ENCODE measurements at places on chromosomes 5 and 9.

GRCh38 chr9:124357721-124358361 is 57.4 kb downstream of the PSMB7 start:
- DNase-seq: no peak

DNA sequence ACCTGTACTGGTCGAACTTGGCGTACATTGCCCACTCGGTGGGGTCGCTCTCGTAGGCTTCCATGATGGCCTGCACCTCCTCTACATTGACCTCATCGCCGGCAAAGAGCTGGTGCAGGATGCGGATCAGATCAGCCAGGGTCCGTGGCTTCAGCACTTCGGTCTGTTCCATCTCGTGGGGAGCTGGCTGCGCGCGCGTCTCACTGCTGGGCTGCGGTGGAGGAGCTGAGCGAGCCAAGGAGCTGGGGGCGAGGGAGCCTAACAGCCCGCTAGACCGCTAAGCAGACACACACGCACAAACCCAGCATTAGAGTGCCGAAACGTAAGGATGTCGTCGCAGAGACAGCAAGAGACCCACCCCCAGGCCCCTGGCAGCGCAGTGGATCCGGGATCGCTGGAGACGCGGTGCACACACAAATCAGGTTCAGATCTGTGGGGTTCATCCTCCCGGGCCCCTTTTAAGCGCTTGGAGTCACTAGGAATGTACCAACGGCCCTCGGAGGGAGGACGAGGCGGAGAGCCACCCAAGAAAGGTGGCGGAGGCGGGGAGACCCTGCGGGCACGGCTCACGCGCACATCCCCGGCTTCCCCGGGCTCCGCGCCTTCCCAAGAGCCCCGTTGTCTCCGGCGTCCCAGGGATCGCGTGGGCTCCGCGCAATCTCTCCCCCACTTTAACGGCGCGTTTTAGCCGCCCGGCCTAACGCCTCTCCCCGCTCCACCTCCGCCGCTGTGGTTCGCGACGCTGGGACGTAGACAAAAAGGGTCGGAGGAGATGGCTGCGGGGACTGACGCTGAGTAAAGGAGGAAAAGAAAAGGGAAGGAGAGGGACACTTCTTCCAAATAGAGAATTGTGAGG is at the start of gene CDO1:
Gene CDO1, minus strand, starts transcription at position 434 of the 856 bp plus-strand sequence. Its CDS starts 262 bp downstream, at position 172.
- DNase-seq: peak; percentile 13

DNA sequence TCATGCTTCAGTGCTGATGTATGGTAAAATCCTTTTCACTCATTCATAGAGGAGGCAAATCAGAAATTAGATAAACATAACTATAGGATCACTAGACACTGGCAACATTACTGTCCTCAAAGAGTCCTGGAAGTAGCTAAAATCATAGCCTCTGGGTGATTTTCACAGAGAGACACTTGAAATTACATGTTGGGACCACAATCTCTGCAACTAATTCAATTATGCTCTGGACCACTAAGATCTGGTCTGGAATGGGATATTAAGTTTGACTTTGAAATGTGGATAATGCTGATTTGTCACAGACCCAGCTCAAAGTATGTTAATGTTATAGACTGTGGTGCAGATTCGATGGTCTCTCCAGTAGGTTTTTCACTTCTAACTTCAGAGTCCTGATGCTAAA is 214.6 kb upstream of the CCNH start:
- no peak for DNase-seq

GRCh38 chr5:148543727-148544126 is 110.6 kb downstream of the HTR4 start:
- no peak for DNase-seq

GRCh38 chr5:133888625-133888991 is 79.8 kb downstream of the C5orf15 start:
- DNase-seq: no peak

- DNase-seq: no peak
Observed at GRCh38 chr9:125681086-125681622, 25.9 kb downstream of the MAPKAP1 start.

DNA sequence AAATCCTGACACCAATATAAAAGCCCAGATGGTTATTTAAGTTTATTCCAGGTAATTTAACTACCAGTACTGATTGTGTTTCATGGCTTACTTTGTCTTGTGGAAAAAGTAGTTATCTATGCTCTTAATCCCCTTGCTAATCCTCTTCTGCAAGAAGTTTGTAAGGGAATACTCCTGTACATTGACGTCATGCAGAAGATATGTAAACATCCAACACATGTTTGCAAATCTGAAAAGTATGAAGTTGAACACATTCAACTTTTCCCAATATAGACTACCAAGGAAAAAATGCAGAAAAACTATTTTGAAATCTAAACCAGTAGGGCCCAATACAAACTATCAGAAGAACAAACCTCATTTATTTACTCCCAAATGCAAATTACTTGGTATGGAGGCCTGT is 56.3 kb upstream of the ELL2 start:
- no peak for DNase-seq

- DNase-seq: no peak
Observed at GRCh38 chr5:6483880-6484382, 35.3 kb downstream of the UBE2QL1 start.

DNA sequence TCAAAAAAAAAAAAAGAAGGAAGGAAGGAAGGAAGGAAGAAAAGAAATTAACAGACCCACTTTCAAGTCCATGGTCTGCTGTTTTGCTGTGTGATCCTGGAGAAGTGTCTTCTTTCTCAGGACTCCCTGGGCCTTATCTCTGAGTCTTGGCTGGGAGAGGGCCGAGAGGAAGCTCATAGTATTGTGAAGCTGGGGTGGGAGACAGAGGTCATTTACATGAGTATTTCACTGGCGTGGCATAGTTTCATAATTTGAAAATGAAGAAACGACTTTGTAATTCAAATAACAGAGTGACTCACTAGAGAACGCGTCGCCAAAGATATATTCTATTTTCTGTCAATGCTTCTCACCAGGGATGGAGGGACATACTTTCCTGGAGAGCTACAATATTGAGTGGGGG is 2.4 kb upstream of the C9orf50 start:
- no peak for DNase-seq

- DNase-seq: no peak
Observed at GRCh38 chr5:164680216-164680615, 1174.8 kb downstream of the MAT2B start.

DNA sequence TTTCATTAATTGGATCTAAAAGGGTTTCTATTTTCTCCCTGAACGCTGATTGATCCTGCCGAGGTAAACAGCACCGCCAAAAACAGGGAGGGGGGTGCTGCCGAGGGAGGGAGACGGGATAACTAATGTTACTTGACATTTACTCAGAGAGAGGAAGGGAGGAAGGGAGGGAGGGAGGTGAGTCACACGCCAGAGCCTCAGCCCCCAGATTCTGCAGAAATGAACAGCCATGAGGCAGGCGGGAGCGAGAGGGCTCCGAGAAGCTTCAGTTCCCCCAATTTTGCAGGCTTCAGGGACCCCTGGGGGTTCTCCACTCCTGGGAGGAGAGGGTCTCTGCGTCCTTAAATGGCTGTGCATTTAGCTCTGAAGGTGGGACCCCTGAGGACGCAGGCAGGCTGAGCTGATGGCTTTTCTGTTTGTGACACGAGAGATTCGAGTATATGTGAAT is 59.1 kb upstream of the IER5L start:
- DNase-seq: peak; percentile 67

DNA sequence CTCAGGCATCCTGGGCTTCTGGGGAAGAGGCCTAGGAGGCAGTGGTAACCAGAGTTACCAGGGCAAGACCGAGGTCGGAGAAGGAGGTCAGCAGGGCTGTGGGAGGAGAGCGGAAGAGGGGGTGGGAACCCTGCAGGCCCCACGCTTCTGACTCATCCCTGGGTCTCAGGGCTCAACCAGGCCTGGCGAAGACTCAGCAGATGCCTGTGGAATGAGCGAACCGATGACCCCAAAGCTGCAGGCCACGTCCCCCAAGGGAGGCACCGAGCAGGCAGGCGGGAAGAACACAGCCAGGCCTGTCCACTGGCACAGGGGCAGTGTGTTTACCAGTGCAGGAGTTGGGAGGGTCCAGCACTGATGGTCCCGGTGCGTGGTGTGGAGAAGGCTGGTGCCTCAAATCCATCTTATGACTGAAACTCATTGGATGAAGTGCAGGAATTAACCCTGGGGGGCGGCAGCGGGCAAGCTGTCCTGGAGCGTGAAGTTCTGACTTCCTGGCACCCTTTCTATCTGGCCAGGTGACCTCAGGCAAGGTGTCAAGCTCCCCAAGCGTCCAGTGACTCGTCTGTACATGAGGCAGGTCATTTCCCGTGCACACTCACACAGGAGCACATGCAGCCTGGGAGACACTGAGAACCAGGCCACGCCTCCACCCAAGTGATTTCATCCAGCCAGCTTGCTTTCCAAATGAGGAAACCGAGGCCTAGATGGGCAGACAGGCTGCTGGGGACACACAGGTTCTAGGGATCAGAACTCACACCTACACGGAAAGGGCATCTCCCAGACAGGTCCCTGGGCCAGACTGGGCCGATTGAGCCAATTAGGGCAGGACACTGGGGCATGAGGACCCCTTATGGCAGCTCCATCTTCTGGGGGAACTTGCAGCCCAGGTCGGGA is 69.1 kb downstream of the ADAMTS2 start:
- no peak for DNase-seq

GRCh38 chr9:114272739-114273431 is 50.0 kb upstream of the ORM1 start:
- DNase-seq: no peak

GRCh38 chr9:89354471-89354870 is 36.2 kb downstream of the SECISBP2 start:
- no peak for DNase-seq

- no peak for DNase-seq
Observed at GRCh38 chr5:136113606-136114005, 19.0 kb upstream of the SMAD5 start.

DNA sequence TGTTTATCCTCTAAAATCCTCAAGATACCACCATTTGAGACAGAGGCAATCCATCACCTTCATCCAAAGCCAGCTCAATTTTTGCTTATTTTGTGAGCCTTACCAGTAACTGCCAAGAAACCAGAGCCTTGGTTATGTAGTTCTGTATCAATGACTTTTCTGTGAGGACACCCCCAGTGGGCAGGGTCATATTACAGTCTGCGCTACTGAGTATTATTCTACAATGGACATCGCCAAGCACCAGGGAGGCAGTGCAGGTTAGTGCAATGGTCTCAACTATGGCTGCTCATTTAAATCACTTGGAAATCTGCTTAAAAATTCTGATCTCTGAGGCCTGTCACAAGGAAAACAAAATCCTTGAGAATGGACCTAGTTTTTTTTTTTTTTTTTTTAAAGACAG is 90.5 kb upstream of the NIPAL4 start:
- no peak for DNase-seq

- DNase-seq: no peak
Observed at GRCh38 chr5:133847886-133848285, 120.5 kb downstream of the C5orf15 start.

DNA sequence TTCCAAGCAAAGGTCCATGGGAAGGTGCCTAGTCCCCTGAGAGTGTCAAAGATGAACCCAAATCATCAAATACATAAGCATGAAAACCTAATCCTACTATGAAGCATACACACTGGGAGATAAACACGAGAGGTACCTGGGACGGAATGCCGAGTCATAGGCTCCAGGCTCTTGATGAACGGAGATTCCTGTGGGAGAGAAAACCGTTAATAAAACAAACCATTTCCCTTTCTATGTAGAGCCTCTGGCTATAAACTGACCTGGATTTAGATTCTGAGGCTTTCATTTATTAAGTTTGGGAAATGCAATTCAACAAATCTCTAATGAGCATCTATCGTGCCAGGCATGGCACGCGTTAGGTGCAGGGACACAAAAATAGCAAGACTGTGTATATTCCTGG is 206.4 kb upstream of the IL12B start:
- DNase-seq: no peak

DNA sequence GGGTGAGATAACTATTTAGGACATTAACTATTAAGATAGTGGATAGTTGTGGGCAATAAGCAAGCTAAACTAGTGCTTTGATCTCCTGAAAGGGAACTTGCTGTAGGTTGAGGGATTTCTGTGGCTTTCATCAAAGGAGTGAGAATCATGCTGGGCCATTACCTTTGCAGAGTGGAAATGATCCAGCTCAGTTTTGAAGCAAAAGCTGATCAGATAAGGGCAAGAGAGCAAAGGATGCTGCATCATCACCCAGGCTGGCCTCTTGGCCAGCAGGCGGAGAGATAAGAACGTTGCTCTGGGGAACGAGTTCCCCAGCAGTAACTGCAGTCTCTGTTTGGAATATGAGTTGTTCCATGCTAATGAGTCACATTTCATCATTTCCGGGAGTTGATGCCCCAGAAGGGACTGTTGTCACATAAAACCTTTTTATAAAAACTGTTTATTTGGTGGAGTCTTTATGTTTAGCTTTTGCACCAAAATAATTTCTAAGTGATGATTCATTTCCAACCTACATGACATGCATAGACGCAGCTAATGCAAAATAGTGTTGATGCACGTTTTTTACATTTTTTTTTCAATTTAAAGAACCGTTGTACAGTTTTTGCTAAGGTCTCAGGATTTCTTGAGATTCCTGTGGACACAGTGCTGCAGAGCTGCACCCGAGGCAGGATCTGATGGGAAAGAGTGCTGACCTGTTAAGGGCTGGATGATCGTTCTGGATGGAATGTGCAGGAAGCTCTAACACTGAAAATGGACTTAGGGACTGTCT is 99.3 kb downstream of the ACTBL2 start:
- DNase-seq: peak; percentile 15

DNA sequence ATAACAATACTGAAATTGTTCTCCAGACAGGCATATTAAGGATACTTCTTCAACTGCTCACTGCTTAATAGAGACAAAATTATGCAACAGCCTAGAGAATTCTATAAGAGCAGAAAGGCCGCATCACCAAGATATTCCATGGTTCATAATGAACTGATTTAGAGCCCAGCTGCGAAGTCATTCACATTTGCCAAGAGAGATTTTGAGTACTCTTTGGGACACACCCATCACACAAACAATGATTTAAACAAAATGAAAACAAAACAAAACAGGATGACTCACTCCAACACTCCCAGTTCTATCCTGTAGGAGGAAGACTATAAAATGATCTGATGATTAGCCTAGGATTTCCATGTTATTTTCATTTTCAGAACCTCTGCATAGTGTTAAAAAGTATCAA is 145.7 kb upstream of the GNA14 start:
- no peak for DNase-seq

DNA sequence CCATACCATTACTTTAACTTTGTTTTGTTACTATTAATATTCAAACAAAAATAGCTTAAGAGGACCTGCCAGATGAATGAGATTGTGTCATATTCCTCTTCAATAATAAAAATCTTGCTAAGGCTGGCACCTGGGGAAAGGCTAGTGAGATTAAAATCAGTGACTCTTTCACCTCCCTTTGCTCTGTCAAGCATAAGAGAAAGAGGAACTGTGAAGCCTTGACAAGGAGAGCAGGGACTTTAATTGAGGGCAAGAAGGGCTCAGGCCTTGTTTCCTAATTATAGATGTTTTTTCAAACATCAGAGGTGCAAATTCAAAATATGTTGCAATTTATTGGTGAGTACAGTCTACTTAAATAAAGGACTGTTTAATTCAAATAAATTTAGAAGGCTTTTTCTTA is 91.7 kb downstream of the SPATA31D1 start:
- no peak for DNase-seq

- DNase-seq: no peak
Observed at GRCh38 chr5:1907616-1908015, 24.9 kb upstream of the IRX4 start.

Data from stimulated activated CD4-positive, alpha-beta T cell treated with anti-CD3 and anti-CD28 coated beads, Interleukin-4, amount 100 ng/mL, for 1 hour (primary cell).